ENCODE measurements at places on chromosomes 6 and 20. TPM values are rescaled to one million over a fixed set of nuclear protein-coding genes. Genes with fewer than 3 reads are reported as not detected.

The PSORS1C1 gene
- 0.64 TPM for total RNA-seq

- DNase-seq = no peak
Observed at GRCh38 chr6:157595768-157596167, 214.8 kb downstream of the ZDHHC14 start.

- DNase-seq = peak; percentile 53
Observed at GRCh38 chr6:153023977-153024708, 21.6 kb upstream of the MTRF1L start.

DNA sequence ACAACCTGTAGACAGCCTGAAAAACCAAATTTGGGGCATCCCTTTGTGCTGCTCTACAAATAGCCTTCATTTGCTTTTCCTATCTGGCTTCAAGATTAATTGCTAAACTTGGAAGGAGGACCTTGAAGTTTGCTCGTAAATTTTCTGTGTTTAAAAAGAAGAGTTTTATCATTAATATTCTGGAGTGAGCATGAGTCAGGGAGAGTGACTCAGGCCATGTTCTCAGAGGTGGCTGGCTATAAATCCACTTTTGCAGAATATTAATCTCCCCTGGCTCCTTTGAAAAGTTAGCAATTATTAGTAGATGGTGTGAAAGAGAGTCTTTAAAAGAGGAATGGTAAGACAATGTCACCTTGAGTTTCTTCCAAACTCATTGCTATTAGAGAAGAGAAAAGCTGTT lies 91.0 kb downstream of the ANKEF1 start:
- peak; percentile 24 for DNase-seq

DNA sequence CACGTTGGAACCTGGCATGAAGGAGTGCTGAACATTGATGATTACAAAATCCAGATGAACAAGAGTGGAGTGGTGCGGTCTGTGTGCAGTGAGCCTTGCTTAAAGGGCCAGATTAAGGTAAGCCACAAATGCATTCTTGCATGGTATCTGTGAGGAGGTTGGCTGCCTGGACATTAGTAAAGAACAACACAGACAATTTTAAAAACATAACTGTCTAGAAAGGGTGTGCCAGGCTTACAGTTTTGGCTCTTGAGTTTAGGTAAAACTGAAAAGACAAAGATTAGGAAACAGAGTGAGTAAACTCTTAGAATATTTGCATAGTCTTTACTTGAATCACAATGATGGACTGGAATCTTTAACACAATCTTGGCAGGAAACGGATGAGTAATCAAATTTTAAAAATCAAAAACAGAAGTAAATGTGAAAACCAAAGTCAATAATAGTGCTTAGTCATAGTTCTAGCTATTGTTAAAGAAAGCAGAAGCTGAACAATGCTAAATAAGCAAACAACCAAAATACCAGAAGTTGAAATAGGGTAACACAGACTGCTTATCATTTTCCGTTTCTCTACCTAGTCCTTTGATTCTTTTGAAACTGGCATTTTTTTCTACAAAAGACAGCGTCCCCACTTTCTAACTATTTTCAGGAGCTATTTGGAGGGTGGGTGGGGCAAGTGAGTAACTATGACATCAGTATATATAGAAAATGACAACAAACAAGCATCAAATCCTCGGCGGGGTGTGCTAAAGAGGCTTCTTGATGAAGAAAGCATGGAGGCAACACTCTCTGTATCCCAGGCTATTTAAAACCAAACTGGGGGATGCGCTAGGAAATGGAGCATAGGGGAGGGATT lies 185.8 kb upstream of the RAB32 start:
- peak; percentile 77 for DNase-seq

GRCh38 chr6:134343066-134343465 lies 25.2 kb upstream of the SGK1 start:
- no peak for DNase-seq

DNA sequence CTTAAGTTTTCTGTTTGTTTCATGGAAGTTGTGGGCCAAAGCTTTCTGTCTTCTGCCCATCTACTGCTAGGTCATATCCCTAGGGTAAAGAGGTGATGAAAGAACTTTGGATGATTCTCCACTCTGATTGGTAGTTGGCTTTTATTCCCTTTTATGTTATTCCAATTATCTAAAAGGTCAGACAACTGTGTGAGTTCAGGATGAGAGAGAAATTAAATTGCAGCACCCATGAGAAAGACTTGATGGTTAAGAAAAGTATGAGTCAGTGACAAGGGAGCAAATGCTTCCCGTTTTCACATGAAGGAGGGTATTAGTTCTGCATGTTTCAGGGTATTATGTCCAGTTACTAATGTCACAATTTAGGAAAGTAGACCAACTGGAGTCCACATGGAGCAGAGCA lies 136.3 kb downstream of the CD109 start:
- DNase-seq = peak; percentile 57

DNA sequence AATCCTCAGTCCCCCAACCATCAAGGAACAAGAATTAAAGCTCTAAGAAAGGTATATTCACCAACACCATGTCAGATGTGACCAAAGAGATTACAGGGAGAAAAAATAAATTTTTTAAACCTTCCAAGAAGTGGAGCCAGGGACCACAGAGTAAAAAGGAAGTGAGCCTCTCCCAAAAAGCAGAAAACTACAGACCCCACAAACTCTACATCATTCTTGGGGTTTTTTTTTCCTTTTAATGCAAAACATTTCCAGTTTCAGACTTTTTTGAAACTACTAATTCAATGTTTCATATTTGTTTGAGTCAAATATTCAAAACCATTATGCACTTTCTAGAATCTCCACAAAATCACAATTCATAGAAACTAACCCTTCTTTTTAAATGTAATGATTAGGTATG lies 6.8 kb upstream of the IL17F start:
- no peak for DNase-seq

DNA sequence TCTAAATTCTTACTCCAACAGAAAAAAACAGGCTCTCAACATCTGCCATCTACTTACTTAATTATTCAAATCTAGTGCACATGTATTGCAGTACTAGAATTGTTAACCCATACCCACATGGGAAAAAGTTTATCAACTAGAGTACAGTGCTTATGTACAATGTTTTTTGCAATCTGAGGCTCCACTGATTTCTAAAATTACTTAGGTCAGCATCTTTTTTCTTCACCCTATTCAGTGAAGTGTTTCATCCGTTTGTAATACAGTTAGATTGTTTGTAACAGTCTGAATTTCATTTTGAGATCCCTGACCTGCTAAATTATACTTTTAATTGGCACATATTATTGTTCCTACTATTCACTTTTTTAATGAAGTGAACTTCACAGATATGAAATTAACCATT lies 402.2 kb downstream of the FOXA2 start:
- no peak for DNase-seq
